PC-9 (cell line): ENCODE measurements at places on chromosomes 5 and 9. TPM values are rescaled to one million over a fixed set of nuclear protein-coding genes. Genes with fewer than 3 reads are reported as not detected.

The SPAAR gene
- total RNA-seq: 0.72 and 0.73 TPM in 2 replicates

The IFNE gene
- total RNA-seq: 3.5 and 4.7 TPM in 2 replicates

The HAPLN1 gene
- total RNA-seq: not detected in 2 replicates

DNA sequence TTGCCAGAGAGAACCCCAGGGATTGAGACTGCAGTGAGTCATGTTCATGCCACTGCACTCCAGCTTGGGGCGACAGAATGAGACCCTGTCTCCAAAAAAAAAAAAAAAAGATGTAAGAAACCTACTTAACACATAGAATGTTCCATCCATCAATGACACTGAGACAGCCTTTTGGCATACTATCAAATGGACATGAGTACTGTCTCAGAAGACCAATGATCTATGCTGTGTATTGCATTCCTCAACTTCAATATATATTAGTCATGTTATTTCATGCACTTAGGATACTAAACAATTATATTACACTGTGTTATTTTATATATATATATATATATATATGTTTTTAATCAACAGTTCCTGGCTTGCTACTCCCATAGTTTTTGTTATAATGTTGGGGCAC, 57.1 kb upstream of the ANKH start:
- H3K27me3 ChIP-seq: no peaks in the 10 kb centered on the region
- no peak overlapping the region for H3K4me3 ChIP-seq
- no peak overlapping the region for H3K27ac ChIP-seq
- H3K36me3 ChIP-seq: no peaks in the 10 kb centered on the region
- DNase-seq: no peak
- H3K4me1 ChIP-seq: no peaks in the 10 kb centered on the region

DNA sequence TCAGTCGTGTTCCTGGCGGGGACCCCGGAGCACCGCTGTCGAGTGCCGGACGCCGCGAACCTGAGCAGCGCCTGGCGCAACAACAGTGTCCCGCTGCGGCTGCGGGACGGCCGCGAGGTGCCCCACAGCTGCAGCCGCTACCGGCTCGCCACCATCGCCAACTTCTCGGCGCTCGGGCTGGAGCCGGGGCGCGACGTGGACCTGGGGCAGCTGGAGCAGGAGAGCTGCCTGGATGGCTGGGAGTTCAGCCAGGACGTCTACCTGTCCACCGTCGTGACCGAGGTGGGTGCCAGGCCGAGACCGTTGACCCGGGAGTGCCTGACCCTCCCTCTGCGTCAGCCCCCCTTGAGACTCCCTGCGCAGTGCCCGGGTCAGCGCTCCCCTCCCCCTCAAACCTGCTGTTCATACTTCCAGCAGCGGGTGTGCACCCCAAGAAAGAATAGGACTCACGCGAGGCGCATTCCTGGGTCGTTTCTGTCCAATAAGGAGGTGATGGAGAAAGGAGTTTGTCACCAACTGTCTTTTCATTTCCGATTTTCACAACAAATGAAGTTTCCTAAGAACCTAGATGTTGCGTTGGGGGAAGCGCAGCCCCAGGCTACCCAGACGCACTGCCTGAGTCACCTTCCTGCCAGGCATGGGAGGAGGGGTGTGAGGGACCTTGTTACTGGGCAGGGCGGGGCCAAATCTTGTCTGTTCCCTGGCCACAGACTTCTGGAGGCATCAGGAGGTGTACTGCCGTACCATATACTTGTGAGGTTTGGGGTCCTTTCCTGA, 722 bp downstream of the SLC22A4 start:
- H3K27me3 ChIP-seq: no peaks in the 10 kb centered on the region
- peak; percentile 87 for DNase-seq
- H3K36me3 ChIP-seq: no peaks in the 10 kb centered on the region
- H3K27ac ChIP-seq: peak overlapping the region; percentile 79

DNA sequence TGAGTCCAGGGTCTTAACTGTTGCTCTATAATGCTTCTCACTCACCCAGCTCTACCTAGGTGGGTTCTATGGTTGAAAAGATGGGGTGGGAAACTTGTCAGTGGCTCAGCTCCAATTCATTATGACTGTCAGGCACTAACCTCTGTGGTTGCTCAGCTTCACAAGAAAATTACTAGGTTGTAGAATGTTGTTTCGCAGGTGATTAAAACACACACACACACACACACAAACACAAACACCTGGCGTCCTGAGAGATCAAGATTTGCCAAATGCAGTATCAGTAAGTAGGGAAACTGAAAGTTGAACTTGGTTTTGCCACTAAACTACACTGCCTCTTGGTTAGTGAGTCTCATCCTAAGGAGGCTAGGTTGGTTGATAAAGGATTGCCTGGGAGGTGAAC, 2.8 kb downstream of the MCCC2 start:
- no peak overlapping the region for H3K27ac ChIP-seq
- DNase-seq: no peak
- no peaks in the 10 kb centered on the region for H3K27me3 ChIP-seq
- peaks cover 23% of the 10 kb centered on the region for H3K4me1 ChIP-seq

DNA sequence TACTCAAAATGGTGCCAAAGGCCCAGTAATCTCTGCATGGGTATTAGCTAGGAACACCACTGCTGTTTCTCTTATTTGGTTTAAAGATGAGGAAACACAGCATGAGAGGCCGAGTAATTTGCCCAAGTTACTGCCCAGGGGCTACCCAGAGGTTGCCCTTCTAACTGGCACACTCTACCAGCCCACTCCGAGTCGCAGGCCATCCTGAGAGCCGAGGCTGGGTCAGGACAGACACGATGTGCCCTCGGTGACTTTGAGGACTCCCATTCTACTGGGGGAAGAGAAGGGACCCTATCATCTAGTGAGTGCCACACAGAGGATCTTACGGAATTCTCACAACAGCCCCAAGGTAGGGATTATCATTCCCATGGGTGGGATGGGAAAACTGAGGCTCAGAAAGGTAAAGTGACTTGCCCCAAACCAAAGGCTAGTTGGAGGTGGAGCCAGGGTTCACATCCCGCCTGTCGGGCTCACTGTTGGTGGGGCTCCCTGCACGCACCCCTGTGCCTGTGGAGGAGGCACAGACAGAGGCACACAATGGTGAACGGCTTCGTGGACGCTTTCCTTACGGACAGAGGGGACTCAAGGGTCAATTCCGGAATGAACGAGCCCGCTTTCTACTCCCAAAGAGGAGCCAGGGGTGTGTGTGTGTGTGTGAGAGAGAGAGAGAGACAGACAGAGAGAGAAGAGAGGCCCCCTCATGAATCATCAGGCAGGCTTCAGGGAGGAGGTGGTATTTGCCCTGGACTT, 225.0 kb downstream of the MELK start:
- H3K27me3 ChIP-seq: peaks cover 28% of the 10 kb centered on the region; the same call in 1 of the 2 replicates
- H3K27ac ChIP-seq: no peak overlapping the region
- H3K4me3 ChIP-seq: no peak overlapping the region
- DNase-seq: no peak
- no peaks in the 10 kb centered on the region for H3K36me3 ChIP-seq
- H3K4me1 ChIP-seq: no peaks in the 10 kb centered on the region

- no peak overlapping the region for H3K27ac ChIP-seq
- no peaks in the 10 kb centered on the region for H3K27me3 ChIP-seq
- H3K36me3 ChIP-seq: no peaks in the 10 kb centered on the region
- no peak overlapping the region for H3K4me3 ChIP-seq
These were observed 24.8 kb upstream of the RLN1 start for GRCh38 chr9:5364294-5365024.

DNA sequence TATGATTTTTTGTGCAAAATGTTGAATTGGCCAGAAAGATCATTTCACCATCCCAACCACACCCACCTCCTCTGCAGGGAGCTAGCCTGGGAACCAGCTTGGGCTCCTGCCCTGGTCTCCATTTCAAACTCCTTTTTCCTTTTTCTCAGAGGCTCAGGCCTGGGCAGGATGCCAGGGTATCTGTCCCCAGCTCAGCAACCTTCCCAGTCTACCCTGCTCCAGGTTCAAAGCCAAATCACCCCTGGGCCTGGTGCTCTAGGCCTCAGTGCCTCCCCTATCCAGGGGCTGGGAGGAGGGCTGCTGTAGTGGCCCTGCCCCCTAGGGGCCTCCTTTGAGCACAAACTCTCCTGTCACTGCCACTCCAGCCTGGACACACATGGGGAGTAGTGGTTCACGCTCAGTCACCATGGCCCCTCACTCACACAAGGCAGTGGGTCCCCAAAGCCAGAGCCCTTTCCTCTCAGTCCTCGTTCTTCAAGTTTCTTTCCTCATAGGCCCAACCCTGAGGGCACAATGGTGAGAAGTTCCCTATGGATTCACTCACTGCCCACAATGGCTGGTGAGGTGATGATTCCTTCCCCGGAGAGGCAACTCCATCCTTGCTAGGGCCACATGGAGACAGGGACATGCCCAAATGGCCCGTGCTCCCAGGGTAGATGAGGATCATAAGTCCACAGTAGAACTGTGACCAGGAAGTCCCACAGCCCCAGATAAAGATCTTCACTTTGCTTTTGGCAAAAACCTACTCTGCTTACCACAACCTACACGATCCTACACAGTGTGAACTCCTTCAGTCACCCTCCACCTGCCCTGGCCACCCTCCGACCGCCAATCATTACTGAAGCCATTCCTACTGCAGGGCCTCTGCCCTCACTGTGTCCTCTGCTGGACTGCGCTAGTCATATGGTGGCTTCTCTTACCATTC, 1.6 kb upstream of the ST6GALNAC4 start:
- H3K27me3 ChIP-seq: no peaks in the 10 kb centered on the region
- no peaks in the 10 kb centered on the region for H3K36me3 ChIP-seq
- H3K4me3 ChIP-seq: no peak overlapping the region
- H3K27ac ChIP-seq: peak overlapping the region; percentile 97
- DNase-seq: peak; percentile 55

- no peak overlapping the region for H3K27ac ChIP-seq
- no peak for DNase-seq
- H3K36me3 ChIP-seq: no peaks in the 10 kb centered on the region
These were observed 109.4 kb downstream of the PSD2 start for GRCh38 chr5:139904816-139905661.
